NCI-H2029 (cell line): ENCODE measurements at places on chromosomes 5 and 9.

GRCh38 chr9:69815313-69815712 lies 5.3 kb upstream of the CFAP95 start:
- DNase-seq, result peak; percentile 14

DNA sequence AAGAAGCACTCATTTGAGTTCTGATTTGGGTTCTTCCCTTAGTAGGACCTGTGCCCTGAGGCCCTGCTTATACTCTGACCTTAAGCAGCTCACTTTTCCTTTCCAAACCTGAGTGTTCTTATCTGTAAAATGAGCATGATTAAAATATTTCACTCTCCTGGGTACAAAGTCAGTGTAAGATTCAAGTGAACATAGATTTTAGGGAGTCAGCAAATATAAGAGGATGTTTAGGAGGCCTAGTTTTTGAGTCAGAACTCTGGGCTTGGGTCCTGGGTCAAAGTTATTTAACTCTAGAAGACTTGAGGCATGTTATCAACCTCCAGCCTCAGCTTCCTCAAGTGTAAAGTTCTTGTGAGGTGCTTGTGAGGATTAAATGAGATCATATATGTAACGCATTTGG lies 8.7 kb upstream of the SPARC start:
- DNase-seq, result no peak

- no peak for DNase-seq
Observed at GRCh38 chr5:43036856-43037635, 3.1 kb downstream of the ANXA2R start.

- no peak for DNase-seq
Observed at GRCh38 chr9:107972346-107972745, 482.8 kb upstream of the KLF4 start.

- no peak for DNase-seq
Observed at GRCh38 chr5:166062719-166063118, 2228.7 kb upstream of the WWC1 start.

- DNase-seq, result no peak
Observed at GRCh38 chr9:68619072-68619471, 78.4 kb upstream of the TMEM252 start.

DNA sequence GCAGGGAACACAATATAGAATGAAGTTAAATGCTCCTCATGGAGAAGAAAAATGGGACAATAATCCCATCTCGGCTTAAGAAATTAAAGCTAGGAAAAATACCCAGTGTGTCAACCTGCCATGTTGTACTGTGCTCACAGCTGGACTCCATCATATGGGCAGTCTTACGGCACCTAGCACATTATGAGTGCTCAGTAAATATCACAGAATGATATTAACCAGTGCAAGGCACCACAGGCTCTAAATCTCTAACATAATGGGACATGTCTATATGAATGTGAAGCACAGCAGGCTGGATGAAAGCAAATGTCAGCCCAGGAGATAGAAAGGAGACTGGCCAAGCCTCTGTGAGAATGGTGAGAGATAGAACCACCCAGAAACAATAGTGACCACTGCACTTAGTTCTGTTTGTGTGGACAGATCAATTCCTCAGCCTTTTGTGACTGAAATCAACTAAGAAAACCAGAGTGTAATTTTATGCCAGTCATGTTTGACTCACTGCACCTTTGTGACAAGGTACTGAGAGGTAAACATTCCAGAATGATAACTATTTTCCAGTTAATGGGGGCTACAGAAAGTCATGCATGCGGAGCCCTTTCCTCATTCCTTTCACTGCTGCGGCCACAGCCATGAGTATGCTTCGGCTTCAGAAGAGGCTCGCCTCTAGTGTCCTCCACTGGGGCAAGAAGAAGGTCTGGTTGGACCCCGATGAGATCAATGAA lies 140.4 kb upstream of the CDH6 start:
- no peak for DNase-seq

DNA sequence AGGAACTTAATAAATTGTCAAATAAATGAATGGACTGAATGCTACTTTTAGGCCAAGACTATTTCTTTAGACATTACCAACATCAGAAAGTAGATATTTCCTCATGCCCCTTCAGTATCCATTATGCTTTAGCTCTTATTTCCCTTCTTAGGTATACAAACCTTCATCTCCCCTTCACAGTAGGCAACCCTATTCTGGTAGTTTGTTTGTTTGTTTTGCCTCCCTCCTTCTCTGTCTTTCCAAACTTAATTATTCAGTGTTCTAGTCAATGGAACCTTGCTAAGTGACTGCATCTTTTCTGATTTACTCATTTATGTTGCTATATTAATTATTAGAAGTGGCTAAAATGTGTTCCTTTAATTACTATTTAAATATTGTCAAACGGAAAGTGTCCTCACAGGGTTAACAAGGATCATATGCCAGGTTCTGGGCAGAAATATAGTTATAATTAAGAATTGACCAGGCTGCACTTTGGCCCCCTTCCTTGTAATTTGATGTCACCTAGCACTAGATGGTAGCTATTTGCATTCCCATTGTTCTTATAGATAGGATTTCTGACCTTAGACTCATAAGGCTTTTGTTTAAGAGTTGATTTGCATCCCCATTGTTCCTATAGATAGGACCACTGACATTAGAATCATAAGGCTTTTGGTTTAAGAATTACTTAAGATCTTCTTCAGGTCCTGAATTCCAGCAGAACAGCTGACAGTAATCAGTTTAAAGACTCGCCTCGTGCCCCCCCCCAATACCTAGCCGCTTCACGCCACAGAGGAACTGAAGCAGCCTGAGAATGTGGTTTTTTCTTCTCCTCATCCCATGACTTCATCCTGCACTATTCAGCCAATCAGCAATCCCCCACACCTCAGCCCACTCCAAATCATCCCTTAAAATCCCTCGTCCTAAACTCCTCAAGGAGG lies 84.4 kb upstream of the NUDT12 start:
- DNase-seq, result no peak

DNA sequence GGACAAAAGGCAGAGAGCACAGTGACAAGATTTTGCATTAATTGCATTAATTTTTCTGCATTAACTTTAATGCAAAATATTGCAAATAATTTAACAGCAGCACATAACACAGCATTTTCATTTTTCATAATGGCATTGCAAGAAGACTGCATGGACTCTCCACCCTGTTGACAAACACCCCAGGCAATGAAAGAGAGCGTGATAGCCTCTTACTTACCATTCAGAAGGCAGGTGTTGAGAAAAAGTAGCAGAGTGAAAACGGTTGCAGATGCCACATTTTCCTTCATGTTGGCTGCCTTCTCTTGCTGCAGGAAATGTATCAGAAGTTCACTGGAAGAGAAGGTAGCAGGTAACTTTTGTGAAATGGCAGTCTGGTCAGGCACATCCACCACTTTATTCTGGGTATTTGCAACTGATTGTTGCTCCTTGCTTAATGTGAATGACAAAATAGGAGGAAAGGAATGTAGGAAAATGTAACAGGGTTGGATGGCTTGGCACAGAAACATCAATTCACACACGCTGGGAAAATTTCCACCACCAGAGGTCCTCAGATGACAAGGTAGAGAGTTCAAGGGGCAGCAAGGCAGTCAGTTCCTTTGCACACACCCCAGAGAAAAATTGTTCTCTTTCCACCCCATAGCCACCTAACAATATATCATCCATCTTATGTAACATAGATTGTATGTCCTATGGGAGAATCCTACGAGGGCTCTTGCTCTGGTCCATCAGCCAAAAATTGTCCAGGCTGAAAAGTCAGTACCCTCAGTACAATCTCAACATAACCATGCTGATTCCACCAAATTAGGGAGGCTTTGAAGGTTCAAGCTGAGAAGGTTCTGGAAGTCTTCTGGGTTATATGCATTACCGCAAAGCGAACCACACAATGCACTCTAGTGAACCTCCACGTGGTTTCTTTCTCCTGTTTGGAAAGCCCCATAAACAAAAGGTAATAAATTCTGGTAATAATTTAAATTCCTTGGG lies 41.9 kb upstream of the AGXT2 start:
- peak; percentile 2 for DNase-seq

- DNase-seq, result peak; percentile 63
Observed at GRCh38 chr5:67246108-67246507, 49.5 kb upstream of the CD180 start.

GRCh38 chr9:908536-909205 lies 67.2 kb downstream of the DMRT1 start:
- DNase-seq, result no peak

DNA sequence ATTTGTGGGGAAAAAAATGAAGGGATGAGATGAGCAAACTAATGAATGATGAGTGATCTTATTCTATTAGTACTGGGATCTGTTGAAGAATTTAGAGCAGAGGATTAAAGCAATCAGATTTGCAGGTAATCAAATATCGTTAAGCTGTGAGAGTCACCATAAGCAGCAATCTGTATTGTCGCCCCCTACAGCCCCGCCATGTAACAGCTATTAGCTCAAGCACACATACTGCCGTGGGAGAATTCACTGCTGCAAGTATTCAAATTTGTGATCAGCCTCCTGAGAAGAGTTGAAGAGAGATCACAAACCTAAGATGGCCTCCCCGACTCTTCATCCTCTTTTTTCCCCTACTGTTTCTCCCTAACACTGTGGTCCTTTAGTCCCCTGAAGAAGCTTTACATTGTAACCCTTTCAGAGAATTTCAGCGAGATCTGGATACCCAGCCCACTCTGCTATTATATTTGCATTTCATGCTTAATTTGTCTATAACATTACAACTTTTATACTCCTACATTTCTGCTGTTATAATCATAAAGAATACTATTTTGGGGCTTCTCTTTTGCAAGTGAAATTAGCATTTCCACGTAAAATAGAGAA lies 28.5 kb upstream of the PHF24 start:
- no peak for DNase-seq

DNA sequence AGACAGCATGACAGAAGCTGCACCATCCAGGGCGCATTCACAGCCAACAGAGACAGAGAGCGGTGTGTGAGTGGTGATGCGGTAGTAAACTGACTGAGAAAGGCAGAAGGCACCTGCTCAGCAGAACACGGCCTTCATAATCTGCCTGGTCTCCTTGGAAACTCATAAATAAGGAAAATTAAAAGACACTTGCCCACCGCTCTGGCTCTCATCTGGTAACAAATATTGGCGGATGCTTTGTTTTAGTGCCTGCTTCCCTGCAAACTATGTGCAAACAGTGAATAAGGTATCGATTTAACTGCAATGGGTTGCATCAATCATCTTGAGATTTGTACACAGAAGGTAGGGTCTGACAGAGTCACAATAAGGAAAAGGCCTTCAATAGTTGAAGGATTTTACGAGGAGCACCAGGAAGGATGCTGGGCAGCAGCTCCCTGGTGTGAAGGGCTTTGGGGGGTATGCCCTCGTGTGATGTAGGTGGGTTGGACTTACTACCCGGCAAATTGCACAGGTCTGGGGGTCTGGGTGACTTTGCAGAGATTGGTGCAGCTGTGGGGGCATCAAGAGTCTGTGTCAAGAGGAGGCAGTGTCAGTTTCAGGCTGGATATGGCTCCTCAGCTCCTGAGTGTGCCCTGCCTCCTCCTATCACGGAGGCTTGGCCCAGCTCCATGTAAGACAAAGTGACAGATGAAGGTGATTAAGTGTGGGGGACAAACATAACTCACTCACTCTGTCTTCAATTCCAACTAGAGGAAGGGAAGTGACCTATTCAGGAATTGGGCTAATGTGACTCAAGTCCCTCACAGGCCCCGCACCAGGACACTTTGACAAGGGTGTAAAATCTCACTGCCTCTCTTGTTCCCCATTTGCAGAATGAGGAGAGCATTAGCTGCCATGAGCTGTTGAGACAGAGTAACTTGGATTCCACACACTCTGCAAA lies 166.7 kb downstream of the ICE1 start:
- no peak for DNase-seq

DNA sequence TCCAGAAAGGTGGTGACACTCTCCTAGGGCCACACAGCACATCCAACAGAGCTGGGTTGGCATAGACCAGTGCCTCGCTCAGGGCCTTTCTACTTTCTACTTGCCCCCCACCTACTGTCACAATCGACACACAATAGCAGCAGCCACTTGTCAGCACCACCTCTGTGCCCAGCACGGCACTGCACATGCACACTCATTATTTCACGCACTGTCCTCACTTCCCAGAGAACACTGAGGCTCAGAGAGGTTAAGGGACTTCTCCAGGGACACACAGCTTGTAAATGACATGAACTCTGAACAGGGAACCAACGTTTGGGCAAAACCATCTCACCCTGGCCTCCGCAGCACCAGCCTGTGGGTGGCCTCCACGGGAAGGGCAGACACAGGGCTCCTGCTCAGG lies 70.9 kb upstream of the STXBP1 start:
- DNase-seq, result no peak

DNA sequence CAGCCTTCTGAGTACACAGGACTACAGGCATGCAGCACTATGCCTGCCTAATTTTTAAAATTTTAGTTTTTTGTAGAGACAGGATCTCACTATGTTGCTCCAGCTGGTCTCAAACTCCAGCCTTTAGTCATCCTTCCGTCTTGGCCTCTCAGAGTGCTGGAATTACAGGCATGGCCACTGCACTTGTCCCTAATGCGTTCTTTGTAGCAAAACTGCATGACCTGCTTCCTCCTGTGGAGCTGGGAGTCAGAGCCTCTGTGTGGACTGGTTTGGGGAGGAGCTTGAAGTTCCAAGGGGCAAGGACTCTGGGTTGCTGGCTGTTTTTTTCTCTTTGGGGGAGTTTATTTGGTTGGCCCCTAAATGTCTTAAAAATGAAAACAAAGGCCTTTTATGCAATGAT lies 22.7 kb upstream of the ANKRD34B start:
- DNase-seq, result no peak

- DNase-seq, result no peak
Observed at GRCh38 chr5:137015540-137016116, 483.5 kb downstream of the SPOCK1 start.

GRCh38 chr9:128636556-128637530 lies 19.8 kb downstream of the DYNC2I2 start:
- peak; percentile 74 for DNase-seq

- no peak for DNase-seq
Observed at GRCh38 chr5:60505373-60506171, 194.4 kb downstream of the DEPDC1B start.

DNA sequence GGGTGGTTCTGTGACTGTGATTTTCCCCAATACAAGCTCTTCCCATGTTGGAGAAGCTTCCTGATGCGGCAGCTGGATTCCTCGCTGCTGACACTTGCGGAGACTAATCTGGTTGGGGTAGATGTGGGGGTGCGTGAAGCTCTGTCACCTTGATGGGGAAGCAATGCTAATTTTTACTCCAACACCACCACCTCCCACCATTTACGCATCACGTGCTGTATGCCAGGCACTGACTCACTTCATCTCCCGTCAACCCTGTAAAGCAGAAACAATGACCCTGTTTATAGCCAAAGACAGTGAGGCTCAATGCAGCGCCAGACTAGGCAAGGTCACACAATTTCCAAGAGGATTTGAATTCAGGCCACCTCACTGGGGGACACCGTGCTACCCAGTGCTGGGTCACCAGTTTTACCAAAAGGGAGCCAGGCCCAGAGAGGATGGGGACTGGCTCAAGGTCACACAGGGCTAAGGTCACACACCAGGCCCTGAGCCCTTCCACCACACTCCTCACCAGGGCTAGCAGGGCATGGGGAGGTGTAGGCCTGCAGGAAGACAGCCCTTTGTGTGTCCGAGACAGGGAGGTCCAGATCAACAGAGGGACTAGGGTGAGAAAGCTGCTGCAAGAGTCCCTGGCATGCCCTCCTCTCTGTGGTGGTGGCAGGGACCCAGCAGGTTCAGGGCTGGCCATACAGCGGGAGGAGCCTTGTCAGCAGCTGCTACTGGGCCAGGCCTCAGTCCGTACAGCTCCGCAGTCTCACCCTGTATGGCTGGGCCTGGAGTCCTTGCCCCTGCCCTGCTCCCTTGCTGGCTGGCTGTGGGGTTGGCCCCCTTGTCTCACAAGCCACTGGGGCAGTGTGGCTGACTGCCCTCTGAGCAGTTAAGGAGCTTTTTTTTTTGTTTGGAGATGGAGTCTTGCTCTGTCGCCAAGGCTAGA lies 3.3 kb downstream of the STKLD1 start:
- DNase-seq, result no peak

GRCh38 chr5:14148483-14148882 lies 5.3 kb downstream of the TRIO start:
- no peak for DNase-seq
